Osteoblast (primary cell): ENCODE measurements at places on chromosomes 5 and 9.

GRCh38 chr5:145551714-145552113 is 283.4 kb downstream of the PRELID2 start:
- no peaks in the 10 kb centered on the region for H3K36me3 ChIP-seq
- no peak overlapping the region for H3K4me3 ChIP-seq
- DNase-seq, result no peak
- no peak overlapping the region for H3K27ac ChIP-seq
- H3K27me3 ChIP-seq, result no peaks in the 10 kb centered on the region
- peaks cover 9% of the 10 kb centered on the region for H3K4me1 ChIP-seq

- H3K4me3 ChIP-seq, result no peak overlapping the region
- DNase-seq, result no peak
- H3K4me1 ChIP-seq, result peaks cover 25% of the 10 kb centered on the region
Observed at GRCh38 chr5:73673161-73673591, 47.2 kb downstream of the ARHGEF28 start.

DNA sequence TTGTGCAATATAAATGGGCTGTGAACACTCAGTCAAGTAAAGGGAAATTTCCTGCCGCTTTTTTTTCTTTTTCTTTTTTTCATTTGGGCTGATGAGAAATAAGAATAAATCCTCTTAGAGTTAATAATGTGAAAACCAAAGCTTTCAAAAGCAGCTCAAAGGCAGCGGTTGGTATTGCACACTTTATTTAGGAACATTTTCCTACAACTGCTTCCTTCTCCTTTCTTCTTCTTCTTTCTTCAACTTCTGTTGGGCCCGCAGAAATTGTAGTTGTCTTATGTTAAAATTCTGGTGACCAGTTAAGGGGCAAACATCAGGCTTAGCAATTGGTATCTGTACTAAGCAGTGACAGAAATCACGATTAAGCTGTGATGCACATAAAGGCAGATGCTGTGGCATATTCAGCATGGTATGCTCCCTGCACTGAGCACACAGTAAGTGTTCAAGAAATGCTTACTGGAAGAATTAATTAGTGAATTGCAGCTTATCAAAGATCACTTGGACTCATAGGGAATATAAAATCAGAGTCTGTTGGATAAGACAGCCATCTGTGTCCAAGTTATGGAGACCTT is 85.4 kb downstream of the ANKRD55 start:
- no peak overlapping the region for H3K4me3 ChIP-seq
- H3K4me1 ChIP-seq, result peaks cover 5% of the 10 kb centered on the region
- H3K27me3 ChIP-seq, result no peaks in the 10 kb centered on the region
- H3K36me3 ChIP-seq, result no peaks in the 10 kb centered on the region

DNA sequence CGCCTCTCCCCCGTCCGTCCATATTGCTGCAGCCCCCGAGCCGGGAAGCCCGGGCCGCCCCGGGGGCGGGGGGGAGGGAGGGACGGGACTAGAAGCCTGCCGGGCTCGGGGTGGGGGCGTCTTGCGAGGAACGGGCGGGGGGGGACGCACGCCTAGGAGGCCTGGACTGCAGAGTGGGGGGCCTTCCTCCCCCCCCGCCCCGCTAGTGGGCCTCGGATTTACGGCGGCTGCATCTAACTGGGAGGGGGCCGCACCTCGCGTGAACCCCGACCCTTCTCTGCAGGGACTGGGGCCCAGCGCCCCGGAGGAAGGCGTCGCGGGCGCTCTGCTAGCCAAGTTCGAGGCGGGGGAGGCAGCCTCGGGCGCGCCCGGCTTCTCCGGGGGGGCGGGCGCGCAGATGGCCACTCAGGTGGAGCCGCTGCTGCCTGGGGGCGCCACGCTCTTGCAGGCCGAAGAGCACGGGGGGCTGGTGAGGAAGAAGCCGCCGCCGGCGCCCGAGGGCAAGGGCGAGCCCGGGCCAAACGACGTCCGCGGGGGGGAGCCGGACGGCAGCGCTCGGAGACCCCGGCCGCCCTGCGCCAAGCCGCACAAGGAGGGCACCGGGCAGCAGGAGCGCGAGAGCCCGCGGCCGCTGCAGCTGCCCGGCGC is at the start of gene LARP1:
LARP1 (plus strand) TSS at position 17 of the 648 bp plus-strand sequence; CDS start at position 398, 381 bp downstream.
- peak within 1 kb of the TSS; percentile 93 for H3K27ac ChIP-seq
- H3K4me3 ChIP-seq, result peak within 1 kb of the TSS; percentile 82
- H3K27me3 ChIP-seq, result no peaks in the 10 kb centered on the region
- peaks cover 44% of the 10 kb centered on the region for H3K4me1 ChIP-seq
- peak; percentile 87 for DNase-seq

GRCh38 chr9:127102176-127102575 is 20.3 kb downstream of the ANGPTL2 start:
- no peak overlapping the region for H3K27ac ChIP-seq
- H3K4me3 ChIP-seq, result no peak overlapping the region
- H3K36me3 ChIP-seq, result no peaks in the 10 kb centered on the region
- H3K4me1 ChIP-seq, result no peaks in the 10 kb centered on the region

- DNase-seq, result no peak
- no peaks in the 10 kb centered on the region for H3K27me3 ChIP-seq
- no peaks in the 10 kb centered on the region for H3K36me3 ChIP-seq
- no peak overlapping the region for H3K4me3 ChIP-seq
- H3K4me1 ChIP-seq, result no peaks in the 10 kb centered on the region
Observed at GRCh38 chr9:97327562-97327961, 20.1 kb downstream of the CCDC180 start.
